Kidney (tissue), 22 donors: ENCODE measurements at places on chromosomes 4 and X. TPM values are rescaled to one million over a fixed set of nuclear protein-coding genes. Genes with fewer than 3 reads are reported as not detected.

Gene FAM53A
- total RNA-seq = 2.9 TPM

Gene MAMLD1
- 6.5 TPM for total RNA-seq

DNA sequence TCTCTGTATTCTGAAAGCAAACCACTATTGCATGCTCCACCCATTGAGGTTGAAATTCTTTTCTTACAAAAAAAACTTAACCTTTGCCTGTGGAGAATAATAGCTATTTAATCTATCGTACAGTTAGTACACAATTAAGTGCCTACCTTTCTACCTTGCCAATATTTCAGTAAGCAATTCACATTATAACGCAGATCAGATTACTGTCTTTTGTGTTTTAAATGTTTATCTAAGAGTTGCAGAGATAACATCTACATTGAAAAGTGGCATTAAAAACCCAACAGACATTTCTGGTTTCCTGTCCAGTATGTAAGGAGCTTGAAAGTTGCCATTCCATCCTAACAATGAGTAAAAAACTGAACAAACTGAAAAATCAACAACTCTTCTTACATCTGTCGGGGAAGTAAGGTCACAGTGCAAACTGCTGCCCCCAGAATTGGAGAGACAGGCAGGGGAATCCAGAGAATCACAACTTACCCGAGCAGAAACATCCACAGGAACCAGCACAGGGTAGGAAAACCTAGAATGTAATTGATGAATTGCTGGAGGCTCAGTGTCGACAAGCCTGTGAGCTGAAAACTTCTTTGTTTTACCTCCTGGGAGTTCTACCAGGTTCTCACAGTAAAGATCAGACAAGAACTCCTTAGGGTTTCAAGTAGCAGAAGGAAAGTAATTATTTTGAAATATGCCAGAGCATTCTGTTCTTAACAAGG, 27.3 kb upstream of the ACSL4 start:
- DNase-seq = peak; percentile 22

Gene SMIM10L2A
- 3.5 TPM for total RNA-seq

Gene L1CAM
- total RNA-seq = 71.9 TPM

DNA sequence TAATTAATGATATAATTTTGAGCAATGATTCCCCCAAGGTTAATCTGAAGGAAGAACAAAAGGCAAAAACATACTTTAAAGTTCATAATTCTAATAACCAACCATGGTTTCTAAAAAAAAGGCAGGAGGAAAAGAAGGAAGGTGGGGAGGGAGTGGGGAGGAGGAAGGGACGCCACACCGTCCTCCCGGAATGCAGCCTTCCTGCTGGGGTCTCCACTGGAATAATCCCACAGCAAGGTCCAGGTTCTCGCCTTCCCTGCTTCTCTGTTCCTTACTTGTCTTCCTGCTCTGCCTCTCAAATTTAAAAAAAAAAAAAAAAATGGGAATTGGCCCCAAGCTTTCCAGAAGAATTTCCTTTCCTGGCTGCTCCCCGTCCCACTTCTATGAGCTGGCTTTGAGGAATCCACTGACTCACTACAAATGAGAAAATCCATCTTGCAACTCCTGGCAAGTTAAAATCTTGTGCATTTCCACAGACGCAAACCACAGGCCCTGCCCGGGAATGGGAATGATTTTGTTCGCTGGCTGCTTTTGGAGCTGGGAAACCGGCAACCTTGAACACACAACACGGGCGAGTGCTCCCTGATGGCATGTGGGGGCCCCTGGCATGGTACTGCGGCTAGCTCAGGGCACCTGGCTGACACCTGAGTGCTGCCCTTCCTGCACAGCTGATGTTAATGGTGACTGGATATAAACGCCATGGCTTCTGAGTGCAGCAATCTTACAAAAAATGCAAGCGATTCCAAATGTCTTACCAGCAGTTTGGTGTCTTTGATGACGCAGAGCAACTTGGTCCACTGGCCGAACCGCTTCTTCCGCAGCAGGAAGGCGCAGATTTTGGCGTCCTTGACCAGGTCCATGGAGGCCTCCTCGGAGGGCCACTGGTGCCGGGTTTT, 97.0 kb downstream of the AFAP1 start:
- DNase-seq = peak; percentile 77

Gene SPANXB1
- total RNA-seq = not detected

GRCh38 chr4:88283661-88284438, 511 bp downstream of the PPM1K start:
- peak; percentile 93 for DNase-seq

Gene ATP2B3
- not detected for total RNA-seq

Gene SMIM31
- total RNA-seq = not detected

GRCh38 chrX:19514791-19515614, at the start of gene MAP3K15:
Gene MAP3K15, minus strand, starts transcription at chrX:19515508. Its CDS starts 247 bp downstream, at chrX:19515261.
- DNase-seq = peak; percentile 39

Gene BRS3
- not detected for total RNA-seq

Gene SPATA4
- 1.2 TPM for total RNA-seq

Gene GAGE12F
- not detected for total RNA-seq

Gene AMTN
- not detected for total RNA-seq

Gene KLKB1
- total RNA-seq = 2.1 TPM

- no peak for DNase-seq
Observed at GRCh38 chrX:12820737-12821136, 29.5 kb downstream of the PRPS2 start.

- DNase-seq = no peak
Observed at GRCh38 chrX:133923113-133923512, 62.3 kb downstream of the GPC3 start.

Gene CFAP47
- 1.4 TPM for total RNA-seq

Gene CLIC2
- 22.8 TPM for total RNA-seq

Gene VCX3A
- not detected for total RNA-seq

Gene CXCL1
- 29.7 TPM for total RNA-seq
